Mucosa of gallbladder (tissue), 1 donor: ENCODE measurements at places on chromosomes 12 and 14. TPM values are rescaled to one million over a fixed set of nuclear protein-coding genes. Genes with fewer than 3 reads are reported as not detected.

Gene ESYT1
- 111 TPM for total RNA-seq

DNA sequence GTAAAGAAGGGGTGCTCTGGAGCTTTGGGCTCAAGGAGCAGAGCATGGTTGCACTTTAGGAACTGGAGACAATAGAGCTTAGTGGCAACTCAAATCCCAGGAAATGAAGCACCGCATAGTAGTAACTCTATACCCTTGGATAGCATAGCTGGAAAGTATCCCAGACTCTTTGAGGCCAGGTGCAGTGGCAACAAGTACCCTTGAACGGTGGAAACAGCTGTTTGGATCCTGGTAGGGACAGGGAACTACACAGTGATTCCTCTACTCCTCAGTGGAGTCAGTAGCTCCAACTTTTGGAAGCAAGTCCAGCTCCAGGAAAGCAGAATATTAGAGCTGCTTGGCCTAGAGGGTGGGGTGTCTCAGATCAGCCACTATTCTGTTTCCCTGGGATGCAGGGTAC is 129.0 kb upstream of the WSCD2 start:
- DNase-seq: no peak

Gene RAB15
- 16.5 TPM for total RNA-seq

DNA sequence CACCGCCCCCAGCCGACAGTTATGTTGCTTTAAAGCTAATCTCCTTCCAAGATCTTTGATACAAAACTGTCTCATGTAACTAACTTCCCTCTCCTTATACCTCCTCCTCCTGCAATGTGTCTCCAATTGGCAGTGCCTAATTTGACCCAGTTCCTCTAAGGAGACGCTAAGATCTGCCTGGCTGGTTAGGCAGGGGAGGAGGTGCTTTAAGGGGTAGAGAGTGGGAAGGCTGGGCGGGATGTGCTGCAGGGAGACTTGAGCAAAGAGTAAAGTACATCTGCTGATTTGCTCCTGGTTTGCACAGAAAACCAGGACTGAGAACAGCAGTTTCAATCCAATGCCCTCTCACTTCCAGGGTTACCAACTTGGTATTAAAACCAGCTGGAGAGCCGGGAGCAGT is 7.4 kb upstream of the IKZF4 start:
- no peak for DNase-seq

DNA sequence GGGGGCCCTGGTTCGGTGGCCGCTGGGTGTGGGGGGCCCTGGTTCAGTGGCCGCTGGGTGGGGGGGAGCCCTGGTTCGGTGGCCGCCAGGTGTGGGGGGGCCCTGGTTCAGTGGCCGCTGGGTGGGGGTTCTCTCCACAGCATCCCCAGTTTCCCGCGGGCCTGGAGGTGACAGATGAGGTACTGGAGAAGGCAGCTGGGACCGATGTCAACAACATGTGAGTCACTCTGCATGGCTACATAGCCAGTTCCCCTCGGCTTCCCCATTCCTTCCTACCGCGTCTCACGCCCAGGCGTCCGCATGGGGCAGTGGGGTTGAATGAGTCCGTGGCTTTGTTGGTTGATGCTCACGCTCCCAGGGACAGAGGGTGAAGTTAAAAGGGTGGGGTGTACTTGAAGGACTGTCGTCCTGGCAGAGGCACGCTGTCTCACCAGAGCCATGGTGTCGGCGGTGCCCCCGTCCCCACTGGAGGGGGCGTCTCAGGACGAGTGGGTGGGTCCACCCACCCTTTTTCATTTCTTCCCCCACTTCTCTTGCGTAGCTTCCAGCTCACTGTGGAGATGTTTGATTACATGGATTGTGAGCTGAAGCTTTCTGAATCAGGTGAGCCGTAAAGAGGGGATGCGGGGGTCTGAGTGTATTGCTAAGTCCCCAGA is 15.6 kb downstream of the HIP1R start:
- no peak for DNase-seq

GRCh38 chr12:120125792-120126634 is 9.5 kb upstream of the RAB35 start:
- no peak for DNase-seq

GRCh38 chr12:19624491-19624890 is 185.2 kb downstream of the AEBP2 start:
- no peak for DNase-seq

- no peak for DNase-seq
These were observed 170.8 kb upstream of the DYRK2 start for GRCh38 chr12:67477681-67478265.

DNA sequence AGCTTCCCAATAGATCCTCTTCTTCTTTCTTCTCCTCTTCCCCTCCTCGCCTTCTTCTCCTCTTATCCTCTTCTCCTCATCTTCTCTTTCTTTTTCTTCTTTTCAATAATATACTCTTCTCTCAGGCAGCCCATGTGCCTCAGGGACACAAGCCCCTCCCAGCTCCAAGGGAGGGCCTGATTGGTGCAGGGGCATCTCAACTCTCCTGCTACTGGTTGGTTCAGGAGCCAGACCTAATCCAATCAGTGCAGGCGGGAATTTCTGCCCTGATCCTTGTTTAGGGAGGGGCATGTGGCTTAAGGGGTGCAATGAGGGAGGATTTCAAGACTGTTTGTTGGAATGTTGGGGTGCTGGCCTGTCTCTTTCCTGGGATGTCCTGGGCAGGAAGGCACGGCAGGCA is 9.0 kb downstream of the SERPINA12 start:
- no peak for DNase-seq

DNA sequence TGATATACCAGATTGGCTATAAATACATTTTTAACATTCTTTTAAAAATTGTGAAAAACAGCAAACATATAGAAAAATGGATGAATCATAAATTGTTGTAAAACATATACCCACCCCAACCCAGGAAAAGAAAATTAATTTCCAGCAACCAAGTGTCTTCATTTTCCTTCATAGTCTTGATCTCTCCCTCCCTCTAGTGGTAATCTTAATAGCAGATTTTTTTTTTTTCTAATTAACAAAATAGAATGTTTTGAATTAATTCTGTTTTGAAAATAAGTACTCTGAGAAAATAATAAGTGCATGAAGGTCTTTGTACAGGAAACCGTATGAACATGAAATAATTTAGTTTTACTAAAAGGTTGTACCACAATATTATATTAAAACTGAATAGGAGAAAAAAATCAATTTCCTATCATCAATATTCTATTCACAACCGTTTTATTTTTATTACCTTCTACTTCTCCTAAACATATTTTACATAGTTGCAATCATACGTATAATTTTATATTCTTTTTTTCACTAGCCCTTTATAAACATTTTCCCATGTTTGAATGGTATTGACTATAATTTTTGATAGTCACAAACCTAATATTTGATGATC is 7.0 kb downstream of the ETNK1 start:
- no peak for DNase-seq

DNA sequence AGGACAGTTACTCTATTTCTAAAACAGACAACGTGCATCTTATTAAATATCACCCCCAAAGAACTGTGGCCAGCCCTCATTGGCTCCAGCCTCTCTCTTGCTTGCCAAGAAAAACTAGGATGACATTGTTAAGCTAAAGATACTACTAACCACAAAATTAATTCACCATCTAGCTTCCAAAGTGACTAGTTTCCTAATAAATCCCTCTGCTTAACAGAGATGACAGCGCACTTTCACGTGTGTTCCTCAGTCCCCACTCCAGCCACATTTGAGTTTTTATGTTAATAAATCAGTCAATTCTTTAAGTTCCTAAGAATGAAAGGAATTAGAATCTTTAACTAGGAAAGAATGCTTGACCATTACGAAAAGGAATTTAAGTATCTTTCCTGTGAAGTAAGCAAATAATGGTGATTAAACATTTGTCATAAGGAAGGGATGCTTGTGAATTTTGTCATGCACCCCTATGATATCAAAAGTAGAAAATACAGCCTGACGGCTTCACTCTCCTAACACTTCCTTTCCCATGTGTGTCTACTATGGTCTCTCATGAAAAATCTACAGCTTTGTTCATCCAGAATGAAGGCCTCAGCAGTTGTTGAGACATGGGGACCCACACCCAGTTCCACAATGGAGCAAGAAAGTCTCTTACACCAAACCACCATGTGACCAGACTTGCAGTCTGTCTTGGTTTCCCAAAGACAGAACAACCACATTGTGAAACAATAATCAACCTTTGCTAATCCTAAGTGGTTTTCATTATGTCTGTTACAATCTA is 8.1 kb downstream of the CORO1C start:
- no peak for DNase-seq

Gene PTPRR
- 7.7 TPM for total RNA-seq

Gene RIMKLB
- total RNA-seq: 34.0 TPM

- DNase-seq: no peak
These were observed 49.8 kb upstream of the CRACR2A start for GRCh38 chr12:3802721-3803120.

DNA sequence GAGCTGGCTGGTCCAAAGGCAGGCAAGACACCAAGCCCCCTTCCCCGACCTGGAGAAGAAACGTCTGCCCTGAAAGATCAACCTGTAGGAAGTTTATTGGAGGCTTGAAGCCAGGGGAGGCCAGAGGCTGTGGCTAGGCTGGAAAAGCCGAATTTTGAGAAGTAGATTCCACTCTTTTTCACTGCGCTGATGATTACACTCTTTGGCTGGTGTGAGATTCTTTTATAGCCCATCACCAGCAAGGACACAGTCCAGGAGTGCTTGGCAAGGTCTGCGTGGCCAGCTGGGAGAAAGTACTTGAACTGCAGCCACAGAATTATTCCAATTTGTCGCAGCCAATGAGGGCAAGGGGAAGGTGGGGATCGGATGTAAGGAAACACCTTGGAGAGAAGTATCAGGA is 45.0 kb downstream of the SYNE3 start:
- no peak for DNase-seq

Gene KLRD1
- total RNA-seq: 1.8 TPM
